ENCODE measurements at places on chromosomes 16 and 17.

DNA sequence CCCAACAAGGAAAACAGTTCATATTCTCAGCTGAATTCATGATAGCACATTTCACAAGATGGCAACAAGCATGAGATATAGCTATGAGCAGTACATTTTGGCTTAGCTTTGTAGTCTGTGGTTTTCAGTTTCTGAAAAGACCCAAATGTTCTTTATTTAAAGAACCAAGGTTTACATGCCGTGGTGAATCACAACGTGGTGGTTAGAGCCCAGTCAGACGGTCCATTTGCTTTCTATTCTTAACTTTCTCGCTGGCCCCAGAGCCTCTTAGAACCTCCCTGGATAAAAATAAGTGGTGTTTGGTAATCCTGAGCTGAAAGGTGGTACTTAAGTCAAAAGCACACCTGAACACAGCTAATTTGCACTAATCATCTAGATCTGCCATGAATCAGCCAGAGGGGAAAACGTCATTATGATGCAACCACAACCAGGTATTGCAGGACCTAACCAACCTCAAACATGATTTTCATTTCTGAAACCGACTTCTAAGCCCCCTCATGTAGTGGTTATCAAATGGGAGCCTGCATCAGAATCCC lies 18.6 kb upstream of the HAPSTR1 start:
- DNase-seq: peak; percentile 92

DNA sequence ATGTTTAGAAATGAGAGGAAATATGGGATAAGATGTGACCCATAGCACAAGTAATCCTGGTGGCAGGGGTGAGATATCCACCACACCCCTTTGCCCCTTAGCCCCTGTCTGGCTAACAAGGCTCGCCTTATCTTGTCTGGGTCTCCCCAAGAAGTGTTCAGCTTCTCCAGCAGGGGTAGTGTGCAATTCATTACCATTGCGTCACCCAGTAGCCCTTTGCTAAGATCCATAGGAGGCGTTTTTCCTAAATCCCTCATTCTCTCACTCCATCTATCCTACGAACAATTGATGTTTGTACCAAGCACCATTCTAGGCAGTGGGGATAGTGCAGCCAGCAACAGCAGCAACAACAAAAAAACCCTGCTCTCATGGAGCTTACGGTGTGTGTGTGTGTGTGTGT lies 30.8 kb downstream of the CCDC42 start:
- DNase-seq: no peak

DNA sequence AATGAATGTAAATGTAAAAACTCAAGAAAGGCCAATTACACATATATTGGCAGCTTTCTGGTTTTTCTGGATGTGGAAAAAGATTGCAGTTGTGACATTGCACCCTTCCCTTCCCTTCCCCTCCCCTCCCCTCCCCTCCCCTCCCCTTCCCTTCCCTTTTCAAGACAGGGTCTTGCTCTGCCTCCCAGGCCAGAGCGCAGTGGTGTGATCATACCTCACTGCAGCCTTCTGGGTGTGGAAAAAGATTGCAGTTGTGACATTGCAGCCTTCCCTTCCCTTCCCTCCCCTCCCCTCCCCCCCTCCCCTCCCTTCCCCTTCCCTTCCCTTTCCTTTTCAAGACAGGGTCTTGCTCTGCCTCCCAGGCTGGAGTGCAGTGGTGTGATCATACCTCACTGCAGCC lies 41.7 kb downstream of the PIK3R5 start:
- DNase-seq: no peak

DNA sequence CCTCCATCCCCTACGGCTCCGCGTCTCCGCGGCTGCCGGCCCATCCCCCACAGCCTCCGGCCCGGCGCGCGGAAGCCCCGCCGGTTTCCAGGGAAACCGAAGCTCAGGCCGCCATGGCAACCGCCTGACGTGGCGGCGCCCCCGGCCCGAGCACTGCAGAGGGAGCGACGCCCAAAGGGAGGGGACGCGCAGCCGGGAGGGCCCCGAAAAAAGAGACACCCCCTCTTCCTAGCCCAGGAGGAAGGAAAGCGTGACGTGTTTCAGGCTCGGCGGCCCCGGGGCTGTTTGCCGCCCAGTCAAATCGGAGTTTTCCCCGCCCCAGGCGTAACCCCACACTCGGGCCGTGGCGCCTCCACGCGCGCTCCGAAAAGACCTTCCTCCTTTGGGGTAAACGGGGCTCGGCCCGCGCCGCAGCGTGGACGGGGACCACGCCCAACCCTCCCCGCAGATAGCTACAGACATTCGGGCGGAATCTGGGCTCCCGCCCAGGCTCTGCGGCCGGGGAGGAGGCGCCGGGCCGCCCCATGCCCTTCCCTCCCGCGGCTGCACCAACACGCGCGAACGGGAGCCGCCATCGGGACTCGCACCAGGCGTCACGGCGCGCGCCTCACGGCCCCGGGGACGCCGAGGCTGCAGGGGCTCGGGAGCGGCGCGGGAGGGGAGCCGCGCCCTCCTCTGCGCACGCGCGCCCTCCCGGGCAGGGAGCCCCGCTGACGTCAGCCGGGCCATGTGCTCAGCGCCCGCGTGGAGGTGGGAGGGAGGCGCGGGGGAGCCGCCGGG lies 7.5 kb downstream of the MNT start:
- DNase-seq: peak; percentile 85

DNA sequence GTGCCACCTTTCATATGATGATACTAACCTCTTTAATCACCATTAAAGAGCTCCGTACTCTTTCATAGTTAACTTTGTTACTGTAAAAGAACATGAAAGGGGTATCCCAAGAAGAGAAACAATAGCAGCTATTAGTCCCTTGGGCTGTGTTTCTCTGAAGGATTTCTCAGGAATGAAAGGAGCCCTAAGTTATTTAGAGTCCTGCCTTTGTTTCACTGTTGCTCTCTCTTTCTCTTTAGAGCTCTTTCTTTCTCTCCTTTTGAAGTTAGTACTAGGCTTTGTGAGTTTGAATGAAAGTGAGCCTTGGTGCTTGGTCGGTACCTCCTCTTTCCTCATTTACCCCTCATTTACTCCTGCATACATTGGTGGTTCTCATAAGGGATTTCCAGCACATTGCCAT lies 20.5 kb upstream of the RASL10B start:
- DNase-seq: no peak

DNA sequence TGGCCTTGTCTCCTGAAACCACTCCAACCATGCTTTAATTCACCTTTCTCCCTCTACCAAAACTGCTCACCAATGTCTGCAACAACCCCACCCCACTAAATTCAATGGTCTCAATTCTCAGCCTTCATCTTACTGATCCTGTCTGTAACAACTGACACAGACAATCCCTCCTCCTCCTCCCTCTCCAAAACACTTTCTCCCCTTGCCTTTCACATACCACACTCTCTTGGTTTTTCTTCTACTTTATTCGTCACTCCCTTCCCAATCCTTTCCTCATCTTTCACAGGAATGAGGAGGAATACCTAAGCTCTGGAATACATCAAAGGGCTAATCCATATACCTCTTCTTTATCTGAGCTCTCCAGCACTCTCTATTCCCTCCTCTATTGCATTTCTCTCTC lies 65.4 kb downstream of the STH start:
- no peak for DNase-seq

DNA sequence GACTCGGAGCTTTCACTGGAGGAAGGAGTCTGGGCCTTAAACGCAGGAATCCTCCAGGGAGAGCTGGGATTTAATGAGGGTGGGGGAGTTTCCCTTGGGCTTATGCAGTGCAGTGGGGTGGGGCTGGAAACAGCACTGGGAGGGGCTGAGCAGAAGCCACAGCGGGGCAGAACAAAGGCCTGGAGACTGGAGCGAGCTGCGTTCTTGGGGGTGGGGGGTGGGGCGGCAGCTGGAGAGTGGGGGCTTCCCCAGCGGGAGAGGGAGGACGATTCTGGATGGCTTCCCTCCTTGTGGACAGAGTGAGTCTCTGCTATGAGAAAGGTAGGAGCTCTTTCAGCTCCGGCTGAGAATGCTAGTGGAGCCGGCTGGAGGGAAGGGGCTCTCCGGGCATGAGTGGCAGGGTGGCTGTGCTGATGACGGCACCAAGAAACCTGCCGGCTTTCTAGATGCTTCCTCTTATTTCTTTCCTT lies 406.0 kb downstream of the SEC14L1 start:
- DNase-seq: no peak

GRCh38 chr16:69593751-69594255 lies 28.0 kb downstream of the NFAT5 start:
- no peak for DNase-seq
